Thyroid gland (tissue), 4 donors: ENCODE measurements at places on chromosomes 1 and 21.

GRCh38 chr1:225450491-225451191 is 22.8 kb upstream of the LBR start:
- no peak for DNase-seq

- DNase-seq = no peak
Observed at GRCh38 chr1:19014765-19015164, 58.3 kb upstream of the IFFO2 start.

DNA sequence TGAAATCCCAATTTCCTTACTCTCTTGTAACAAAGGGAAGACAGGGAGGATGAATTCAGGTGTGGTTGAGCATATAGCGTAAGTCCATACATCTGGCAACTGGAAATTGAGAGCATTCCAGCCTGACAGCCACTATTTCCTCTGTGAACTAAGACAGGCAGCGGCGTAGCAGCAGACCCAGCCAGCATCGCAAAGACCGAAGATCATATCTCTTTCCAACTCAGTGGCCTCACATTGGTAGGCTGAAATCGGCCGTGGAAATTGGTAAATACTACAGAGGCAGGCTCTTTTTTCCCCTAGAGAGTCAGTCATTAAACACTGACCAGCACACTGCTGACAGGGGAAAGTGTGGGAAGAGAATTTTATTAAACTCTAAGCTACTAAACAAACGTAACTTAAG is 43.4 kb downstream of the TARBP1 start:
- no peak for DNase-seq

DNA sequence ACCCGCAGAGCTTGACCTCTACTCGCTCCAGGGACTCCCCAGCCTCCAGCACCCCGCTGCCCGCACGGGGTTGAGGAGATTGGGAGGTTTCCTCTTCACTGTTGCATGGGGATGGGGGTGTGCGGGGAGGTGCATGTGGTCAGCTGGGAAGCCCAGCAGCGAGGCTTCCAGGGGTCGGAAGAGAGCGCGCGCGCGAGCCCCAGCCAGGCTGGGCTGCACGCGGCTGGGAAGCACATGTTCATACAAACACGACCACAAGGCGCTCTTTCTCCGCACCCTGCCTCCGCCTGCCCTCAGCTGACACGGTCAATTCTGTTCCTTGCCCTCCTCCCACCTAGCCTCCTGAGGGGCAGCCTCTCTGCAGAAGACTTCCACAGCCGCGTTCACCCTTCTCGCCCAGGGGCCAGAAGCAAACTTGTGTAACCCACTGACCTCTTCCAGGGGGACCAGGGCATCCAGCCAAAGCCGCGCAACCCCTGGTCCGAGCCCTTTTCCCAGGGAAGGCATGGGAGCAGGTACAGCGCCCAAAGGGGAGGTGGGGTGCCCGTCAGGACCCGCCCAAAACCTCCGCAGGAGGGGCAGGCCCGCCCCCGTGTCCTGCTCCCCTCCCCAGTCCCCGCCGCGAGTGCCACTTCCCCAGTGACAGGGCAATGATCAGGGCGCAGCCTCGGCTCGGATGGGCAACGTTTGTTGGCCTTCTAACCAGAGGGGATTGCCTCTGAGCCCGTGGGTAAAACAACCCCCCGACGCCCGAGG is 1.3 kb downstream of the COL24A1 start:
- DNase-seq = peak; percentile 21

GRCh38 chr1:9815150-9815549 is 8.6 kb downstream of the CLSTN1 start:
- no peak for DNase-seq

- no peak for DNase-seq
Observed at GRCh38 chr1:98781906-98782305, 120.4 kb downstream of the SNX7 start.

DNA sequence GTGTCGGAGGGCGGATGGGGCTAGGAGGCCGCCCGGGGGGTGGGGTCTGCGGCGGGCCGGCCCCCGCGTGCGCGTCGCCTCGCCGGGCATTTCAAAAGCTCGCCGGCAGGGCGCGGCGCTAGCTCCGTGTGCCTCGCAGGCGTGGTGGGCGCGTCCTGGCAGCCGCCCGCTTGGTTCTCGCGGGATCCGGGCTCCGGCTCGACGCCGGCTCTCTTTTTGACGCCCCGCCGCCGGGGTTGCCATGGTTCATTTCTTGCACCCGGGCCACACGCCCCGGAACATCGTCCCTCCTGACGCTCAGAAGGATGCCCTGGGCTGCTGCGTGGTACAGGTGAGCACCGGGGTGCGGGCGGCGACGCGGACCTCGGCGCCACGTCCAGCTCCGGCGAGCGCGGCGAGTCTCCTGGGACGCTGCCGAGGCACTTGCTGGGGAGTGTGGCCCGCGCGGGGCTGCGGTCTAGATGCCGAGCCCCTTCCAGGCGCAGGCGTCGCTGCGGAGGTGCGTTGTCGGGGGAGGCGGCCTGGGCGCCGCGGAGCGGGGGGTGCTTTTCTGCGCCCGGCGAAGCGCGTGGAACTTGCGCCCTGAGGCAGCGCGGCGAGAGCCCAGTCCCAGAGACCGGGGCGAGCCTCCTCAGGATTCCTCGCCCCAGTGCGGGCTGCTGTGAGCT is at the start of gene ZYG11A:
Gene ZYG11A, plus strand, starts transcription at position 118 of the 668 bp plus-strand sequence. Its CDS starts 124 bp downstream, at position 242.
- peak; percentile 81 for DNase-seq

DNA sequence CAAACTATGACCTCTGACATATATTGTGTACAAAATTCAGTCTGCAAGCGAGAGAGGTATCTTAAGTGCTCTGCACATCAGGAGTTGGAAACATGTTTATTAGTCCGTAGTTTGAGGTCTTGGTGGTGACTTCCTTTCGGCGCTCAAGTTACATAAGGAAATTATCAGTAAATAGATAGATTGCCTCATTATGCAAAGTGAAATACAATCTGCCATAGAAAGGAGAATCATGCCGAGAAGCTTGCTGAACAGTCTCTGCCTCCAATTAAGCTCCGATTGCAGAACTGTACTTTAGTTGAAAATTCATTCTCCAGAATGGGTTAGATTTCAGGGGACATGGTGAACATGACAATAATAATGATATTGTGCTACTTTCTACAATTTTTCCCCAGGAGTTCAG is 271.8 kb downstream of the BRINP2 start:
- no peak for DNase-seq

GRCh38 chr1:110218137-110218536 is 8.0 kb downstream of the KCNC4 start:
- DNase-seq = no peak

- DNase-seq = no peak
Observed at GRCh38 chr1:6660415-6661049, 35.9 kb downstream of the THAP3 start.

- DNase-seq = no peak
Observed at GRCh38 chr1:181442181-181442525, 41.2 kb upstream of the CACNA1E start.

DNA sequence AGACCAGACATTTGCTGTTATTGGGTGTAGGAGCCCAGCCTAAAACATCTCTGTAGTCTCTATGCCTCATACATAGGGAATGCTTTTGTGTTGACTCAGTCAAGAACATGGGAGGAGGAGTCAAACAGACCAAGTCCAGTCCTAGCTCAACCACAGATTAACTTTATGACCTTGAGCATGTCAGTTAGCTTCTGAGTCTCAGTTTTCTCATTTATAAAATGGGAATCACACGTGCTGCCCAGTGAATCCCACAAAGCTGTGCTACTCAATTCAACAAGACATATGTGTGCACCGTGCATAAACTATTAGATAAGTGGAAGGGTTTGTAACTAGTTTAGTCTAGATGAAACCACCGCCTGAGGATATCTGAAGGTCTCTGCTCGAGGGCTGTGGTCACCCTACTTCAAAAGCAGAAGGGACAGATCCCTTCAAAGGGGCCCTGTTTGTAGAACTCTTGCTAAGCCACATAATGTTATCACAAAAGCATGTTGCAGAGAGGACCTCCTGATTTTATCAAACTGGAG is 109.5 kb upstream of the NFIA start:
- no peak for DNase-seq

GRCh38 chr1:48198970-48199369 is 23.5 kb upstream of the SLC5A9 start:
- no peak for DNase-seq

- peak; percentile 33 for DNase-seq
Observed at GRCh38 chr1:32924881-32925344, 23.7 kb upstream of the TMEM54 start.

DNA sequence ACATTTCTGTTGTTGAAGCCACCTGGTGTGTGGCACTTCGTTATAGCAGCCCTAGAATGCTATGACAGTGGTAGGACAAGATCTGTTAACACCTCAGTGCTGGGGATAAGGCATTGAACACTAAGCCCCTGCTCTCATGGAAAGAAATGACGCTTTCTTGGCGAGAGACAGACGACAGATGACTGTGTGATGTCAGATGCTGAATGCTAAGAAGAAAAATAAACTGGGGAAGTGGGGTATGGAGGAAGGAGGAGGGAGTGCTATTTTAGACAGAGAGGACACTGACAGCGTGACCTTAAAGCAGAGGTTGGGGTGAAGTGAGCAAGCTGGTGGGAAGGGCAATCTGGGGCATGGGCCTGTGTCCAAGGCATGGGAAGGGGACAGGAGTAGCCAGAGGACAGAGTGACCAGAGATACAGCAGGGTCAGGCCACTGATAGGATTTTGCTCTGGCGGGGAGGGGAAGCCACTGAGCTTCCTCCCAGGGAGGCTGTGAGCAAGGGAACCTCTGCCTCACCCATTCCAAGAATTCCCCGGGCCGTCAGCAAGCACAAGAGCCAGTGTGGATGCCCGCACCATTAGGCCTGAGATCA is 15.2 kb downstream of the DOP1B start:
- no peak for DNase-seq

GRCh38 chr1:39842836-39843235 is 40.5 kb downstream of the TRIT1 start:
- no peak for DNase-seq

- DNase-seq = no peak
Observed at GRCh38 chr1:204223129-204223860, 9.5 kb upstream of the GOLT1A start.

- DNase-seq = no peak
Observed at GRCh38 chr1:54228638-54229079, 28.7 kb downstream of the MRPL37 start.

GRCh38 chr1:234999513-234999940 is 129.1 kb downstream of the TOMM20 start:
- no peak for DNase-seq

GRCh38 chr1:23433122-23433521 is 8.6 kb upstream of the TCEA3 start:
- DNase-seq = no peak

GRCh38 chr1:21871943-21872342 is 59.9 kb downstream of the LDLRAD2 start:
- no peak for DNase-seq

DNA sequence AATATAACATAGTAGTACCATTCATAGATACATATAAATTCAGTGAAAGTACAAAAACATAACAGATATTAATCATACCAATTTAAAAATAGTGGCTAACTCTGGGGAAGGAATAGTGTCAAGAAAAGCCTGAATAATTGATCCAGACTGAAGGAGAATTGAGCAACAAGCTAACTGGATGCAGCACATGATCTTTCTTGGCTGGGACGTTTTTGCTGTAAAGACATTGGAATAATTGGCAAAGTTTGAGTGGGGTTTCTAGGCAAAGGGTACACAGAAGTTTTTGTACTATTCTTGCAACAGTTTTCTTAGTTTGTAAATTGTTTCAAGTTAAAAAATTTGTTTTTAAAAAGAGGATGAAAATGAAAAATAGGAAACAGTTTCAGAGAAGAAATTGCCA is 2.6 kb upstream of the SH3GLB1 start:
- no peak for DNase-seq

DNA sequence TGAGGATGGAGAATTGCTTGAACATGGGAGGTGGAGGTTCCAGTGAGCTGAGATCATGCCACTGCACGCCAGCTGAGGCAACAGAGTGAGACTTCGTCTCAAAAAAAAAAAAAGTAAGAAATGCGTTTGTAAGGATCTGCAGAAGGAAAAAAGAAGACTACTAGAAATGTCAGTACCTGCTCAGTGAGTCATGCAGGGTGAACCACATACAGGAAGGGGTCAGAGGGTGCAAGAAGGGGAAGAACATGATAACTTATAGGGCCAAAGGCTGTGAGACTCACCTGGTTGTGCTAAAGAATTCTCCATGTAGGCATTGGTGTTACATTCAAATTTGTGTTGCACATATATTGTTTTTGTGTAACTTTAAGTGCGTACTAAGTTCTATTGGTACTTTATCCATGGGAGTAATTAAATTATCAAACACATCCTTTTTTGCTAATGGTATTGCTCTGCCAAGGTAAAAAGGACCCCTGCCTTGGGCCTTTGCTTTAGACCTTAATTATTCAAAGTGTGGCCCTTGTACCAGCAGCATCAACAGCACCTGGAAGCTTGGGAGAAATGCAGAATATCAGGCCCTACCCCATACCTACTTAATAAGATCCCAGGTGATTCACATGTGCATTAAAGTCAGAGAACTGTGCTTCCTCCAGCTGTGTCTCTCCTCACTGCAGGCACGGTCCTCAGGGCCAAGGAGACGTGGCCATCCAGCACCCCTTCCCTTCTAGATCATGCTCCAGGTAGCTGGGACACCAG is 96.4 kb upstream of the PPP2R5A start:
- no peak for DNase-seq

DNA sequence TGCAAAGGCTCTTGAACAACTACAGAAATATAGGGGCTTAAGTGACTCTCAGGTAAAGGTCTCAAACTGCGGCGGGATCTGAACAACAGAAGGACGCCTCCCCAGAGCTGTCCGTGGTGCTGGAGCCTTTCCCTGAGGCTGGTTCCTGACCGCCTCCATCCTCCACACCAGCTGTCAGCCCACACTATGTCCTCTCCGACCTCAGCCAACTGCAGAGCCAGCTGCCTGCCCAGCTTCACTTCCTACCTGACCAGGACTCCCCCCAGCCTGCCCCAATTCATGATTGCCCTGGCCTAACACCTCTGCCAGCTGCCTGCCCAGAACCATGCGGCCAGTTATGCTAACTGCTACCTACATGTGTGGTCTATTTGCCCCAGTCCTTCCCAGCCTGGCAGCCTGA is 63.6 kb upstream of the ZC3H12A start:
- DNase-seq = no peak

DNA sequence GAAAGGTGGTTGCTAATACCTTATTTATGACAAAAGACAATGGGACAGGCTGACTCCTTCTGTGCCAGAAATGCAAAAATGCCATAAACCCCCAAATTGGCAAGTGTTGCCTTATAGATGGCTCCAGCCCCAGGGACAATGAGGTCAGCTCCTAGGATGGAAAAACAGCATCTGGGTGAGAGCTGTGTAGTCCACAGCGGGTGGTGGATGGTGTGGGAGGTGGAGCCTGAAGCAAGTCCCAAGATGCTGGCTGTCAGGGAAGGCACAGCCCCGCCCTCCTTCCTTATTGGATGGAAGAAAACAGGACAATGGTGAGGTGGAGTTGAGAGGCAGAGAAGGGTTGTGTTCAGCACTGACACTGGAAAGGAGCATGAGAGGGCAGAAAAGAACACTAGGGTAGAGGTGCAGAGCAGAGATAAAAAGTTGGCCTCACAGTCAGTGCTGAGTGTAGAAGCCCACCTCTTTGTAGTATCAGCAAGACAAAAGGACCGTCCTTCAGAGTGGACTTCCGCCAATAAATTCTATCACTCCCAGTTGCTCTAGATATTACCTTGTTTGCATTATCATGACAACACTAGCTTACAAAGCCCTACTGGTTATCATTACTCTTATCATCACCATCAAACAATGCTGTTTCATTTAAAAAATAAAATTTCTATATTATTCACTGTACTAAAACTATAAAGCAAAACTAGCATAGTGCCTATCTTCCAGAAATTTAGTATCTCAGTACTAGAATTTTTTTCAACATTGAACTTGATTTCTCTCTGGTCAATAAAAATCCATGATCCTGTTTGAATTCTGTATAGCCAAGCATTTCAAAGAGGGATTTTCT is 3.7 kb upstream of the SDE2 start:
- peak; percentile 38 for DNase-seq
